ENCODE measurements at places on chromosomes 13 and 19.

DNA sequence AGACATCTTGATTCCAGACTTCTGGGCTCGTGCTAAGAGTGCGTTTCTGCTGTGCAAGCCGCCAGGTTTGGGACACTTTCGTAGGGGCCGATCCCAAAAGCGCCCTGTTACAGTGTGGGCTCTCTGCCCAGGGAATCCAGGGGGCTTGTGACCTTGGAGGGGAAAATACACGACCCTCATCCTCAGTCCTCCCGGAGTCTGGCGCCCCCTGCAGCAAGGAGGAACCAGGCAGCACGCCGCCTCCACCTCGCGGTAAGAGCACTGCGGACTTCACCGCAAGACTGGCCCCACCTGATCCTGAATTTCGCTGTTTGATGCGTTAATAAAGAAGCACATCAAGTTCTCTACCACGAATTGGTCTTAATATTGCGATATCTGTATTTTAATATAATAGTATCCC, 5.2 kb downstream of the POLRMT start:
- DNase-seq, result no peak

GRCh38 chr19:44848036-44848811, 2.1 kb downstream of the NECTIN2 start:
- no peak for DNase-seq

GRCh38 chr19:29695765-29696564, 19.1 kb downstream of the C19orf12 start:
- no peak for DNase-seq

DNA sequence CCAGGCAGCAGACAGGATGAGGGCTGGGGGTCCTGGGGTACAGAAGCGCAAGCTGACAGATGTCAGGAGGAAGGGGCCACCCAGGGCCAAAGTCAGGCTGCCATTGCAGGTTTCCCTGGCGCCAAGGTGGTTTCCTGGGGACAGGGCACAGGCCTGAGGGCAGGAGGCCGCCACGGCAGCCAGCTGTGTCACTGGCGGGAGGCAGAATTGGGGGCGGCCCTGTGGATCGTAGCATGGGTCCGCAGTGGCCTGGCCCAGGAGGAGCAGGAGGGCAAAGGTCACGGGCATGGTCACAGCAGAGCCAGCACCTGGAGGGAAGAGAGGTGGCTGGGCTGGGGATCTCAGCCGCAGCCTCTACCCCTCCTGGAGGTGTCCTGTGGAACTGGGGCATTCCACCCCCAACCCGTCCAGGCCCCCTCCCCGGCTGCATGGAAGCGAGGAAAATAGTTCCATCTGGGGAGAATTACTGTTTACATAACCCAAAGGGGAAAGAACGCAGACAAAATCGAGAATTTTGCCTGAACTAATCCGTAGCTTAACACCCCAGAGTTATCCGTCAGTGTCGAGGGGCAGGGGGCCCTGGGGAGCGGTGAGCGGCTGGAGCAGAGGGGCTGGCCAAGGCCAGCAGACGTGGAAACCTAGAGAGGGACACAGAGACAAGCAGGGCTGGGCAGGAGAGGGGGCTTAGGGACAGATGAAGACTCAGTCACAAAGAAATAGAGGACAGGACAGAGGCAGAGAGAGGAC, 1.9 kb downstream of the NTN5 start:
- no peak for DNase-seq

- DNase-seq, result no peak
These were observed 232.9 kb upstream of the PCDH20 start for GRCh38 chr13:61648547-61648946.

DNA sequence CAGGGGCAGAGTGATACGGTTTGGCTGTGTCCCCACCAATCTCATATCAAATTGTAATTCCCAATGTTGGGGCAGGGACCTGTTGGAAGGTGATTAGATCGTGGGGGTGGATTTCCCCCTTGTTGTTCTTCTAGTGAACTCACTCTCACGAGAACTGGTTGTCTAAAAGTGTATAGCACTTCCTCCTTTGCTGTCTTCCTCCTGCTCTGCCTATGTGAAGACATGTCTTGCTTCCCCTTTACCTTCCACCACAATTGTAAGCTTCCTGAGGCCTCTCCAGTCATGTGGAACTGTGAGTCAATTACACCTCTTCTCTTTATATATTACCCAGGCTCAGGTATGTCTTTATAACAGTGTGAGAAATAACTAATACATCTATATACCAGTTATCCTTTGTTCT, 706.4 kb upstream of the KLHL1 start:
- DNase-seq, result no peak

DNA sequence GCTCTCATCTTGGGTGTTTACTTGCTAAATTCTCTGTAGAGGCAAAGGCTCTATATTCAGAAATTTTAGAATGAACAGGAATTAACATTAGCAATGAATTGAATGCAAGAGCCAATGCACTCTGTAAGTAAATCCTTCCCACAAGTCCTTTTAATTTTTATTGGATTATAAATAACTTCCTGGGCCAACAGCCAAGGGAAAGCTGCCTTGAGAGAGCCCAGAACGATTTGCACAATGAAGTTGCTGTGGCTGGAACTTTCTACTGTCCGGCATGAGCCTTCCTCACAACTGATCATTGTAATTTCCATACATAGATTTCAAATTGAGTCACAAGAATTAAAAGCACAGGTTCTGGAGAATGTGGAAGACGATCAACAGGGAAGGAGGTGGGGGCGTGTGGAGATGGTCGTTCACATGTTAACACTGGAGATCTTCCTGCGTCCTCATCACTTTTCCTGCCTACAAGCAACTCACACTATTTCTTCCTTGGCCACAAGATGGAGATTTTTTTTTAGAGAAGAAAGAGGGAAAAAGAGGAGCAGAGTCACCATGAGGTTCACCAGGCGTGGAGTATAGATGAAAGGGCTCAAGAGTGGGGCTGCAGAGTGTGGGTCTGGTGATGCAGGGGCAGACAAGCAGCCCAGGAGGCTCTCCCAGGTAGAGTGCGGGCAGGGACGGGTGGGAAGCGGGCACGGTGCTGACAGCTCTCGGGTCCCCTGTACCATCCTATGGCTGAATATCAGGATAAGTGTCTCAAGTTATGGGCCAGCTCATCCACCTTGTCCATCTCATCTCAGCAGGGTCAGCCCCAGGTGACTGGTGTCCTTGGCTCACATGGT, 110.7 kb downstream of the SOX1 start:
- no peak for DNase-seq

- DNase-seq, result no peak
These were observed 24.2 kb upstream of the GRWD1 start for GRCh38 chr19:48421548-48421947.

- no peak for DNase-seq
These were observed 71.9 kb downstream of the DCLK1 start for GRCh38 chr13:36059321-36059720.

GRCh38 chr13:34044041-34044440, 226.1 kb downstream of the RFC3 start:
- DNase-seq, result no peak

- DNase-seq, result no peak
These were observed 1287.6 kb downstream of the EFNB2 start for GRCh38 chr13:105247830-105248229.

GRCh38 chr13:104011505-104012241, 945.5 kb upstream of the SLC10A2 start:
- no peak for DNase-seq

DNA sequence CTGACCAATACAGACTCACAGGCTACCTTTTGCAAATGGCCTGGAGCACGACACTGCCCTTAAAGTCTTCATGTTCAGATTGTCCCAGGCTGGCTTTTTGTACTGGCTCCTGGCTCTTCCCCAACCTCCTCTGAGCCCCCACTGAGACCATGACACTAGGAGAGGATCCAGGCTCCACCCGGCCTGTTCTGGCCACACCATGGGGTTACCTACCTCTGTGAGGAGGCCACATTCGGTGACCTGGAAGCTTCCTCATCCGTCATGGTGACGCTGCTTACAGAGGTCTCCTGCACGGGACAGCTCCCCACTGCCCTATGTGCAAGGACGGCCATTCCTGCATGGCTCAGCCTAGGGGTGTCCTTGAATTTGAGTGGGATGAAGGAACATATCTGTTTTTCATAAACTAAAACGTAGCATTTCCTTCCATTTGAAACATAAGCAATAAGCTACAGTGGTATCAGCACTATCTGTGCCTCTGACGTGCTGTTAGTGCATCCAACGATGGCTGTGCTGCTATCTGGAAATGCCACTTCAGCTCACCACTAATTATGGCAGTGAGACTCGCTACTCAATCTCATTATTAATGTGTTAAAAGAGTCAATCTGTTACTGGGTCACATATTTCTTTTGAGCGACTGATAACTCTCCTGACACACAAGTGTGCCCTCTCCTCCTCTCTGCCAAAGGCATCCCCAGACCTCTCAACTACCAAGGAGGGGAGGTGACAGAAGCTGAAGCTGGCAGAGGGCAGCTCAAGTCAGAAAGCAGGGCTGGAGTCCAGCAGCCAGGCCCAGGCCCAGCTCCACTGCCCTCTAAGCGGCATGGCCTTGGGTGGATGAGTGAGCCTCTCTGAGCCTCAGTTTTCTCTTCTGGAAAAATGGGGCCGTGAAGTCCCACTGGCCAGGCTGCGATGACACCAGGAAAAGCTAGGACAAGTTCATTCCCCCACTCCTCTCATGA, 29.6 kb downstream of the ELL start:
- no peak for DNase-seq

DNA sequence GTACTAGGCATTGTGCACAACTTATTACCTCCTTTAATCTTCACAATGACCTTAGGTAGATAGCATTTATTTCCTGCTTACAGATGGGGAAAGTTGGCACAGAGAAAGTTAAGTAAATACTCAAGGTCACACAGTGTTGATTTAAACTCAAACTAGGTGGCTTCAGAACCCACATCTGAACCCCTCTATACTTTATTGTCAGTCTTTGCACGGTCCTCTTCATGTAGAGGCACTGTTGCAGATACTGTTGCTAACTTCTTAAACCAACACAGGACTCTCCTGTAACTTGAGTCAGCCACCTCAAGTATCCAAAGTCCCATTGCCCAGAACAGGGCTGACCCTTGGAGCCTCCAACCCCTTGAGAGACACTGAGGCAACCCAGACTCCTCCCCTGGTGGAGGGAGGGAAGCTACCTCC, 48.8 kb downstream of the FRY start:
- no peak for DNase-seq

DNA sequence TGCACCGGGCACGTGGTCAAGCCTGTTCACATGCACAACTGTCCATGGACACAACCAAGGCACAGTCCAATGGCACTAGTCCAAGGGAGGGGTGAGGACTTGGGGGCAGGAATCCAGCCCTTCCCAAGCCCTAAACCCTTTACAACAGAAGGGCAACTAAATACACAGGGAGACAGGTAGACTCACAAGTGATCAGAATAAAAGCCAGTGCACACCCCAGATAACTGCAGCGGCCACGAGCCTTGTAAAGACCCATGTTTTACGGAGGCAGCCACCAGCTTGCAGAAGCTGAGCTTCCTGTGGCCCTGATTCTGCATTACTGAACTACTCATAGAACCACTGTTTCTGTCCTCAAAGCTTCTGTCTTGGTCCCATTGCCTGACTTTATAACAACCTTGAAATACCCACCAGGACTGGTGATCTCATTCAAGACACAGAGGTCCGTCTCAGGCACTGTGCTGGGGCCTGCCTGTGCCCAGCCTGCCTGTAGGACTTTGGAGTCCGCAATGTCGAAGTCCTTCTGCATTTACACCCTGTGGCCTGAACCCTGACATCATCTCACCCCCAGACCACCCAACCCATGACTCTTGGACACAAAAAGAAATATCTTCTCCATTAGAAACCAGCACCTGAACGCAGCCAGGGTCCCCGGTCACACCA, 181.2 kb downstream of the COL4A1 start:
- DNase-seq, result no peak

DNA sequence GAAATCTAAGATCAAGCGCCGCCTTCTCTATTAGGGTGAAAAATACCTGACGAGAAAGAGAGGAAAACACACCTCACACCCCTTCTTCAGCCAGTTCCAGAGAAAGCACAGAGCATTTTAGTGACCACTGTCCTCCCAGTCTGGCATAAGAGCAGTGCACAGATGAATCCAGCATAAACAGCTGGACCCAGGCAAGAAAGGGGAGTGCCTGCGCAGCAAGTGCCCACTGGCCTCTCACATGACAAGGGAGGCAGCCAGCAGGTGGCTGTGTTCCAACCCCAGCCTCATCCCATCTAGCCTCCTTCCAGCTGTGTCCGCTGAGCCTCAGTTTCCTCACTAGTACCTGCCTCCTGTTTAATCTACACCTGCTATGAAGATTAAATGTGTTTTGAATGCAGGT, 8.0 kb downstream of the MED26 start:
- no peak for DNase-seq

DNA sequence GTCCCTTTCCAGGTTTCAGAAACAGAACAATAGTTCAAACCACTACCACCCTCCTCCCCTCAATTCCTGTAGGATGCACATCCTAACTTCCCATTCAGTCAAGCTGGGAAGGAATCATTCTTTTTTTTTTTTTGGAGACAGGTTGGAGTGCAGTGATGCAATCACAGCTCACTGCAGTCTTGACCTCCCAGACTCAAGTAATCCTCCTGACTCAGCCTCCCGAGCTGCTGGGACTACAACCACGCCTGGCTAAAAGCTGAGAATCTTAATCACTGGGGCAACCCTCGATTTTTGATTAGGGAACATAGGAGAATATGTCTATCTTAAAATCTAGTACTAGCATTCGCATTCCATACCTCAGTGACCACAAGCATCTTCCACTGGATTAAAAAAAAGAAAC, 146.2 kb downstream of the ABCC4 start:
- no peak for DNase-seq

- no peak for DNase-seq
These were observed 47.0 kb downstream of the SERP2 start for GRCh38 chr13:44420376-44421220.

DNA sequence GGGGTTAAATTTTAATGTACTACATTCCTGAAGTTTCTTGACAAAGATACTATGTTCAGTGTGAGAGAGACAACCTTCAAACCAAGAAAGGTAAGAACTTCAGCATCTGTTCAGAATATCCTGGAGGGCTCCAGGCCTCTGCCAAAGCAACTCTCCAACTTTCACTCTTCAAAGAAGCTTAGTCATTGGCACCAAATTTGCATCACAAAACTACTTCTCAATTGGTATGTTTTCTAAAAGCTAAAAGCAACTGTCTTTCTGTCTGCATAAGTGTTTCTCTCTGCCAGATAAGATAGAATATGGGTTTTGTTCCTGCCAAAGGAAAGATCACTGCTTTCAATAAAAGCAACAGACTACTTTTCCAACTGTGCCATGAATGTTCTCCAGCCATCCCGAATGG, 187.4 kb downstream of the SUCLA2 start:
- DNase-seq, result no peak

GRCh38 chr13:108437496-108437895, 168.0 kb downstream of the TNFSF13B start:
- DNase-seq, result no peak

- DNase-seq, result peak; percentile 36
These were observed 465.1 kb upstream of the PCDH20 start for GRCh38 chr13:61880578-61881283.

- DNase-seq, result no peak
These were observed 2556.0 kb downstream of the PCDH9 start for GRCh38 chr13:64674126-64674525.

- DNase-seq, result no peak
These were observed 111.2 kb upstream of the MBNL2 start for GRCh38 chr13:97110936-97111335.

Data from activated CD4-positive, alpha-beta T cell treated with anti-CD3 and anti-CD28 coated beads, Interleukin-2, Interleukin-6, amounts not matched to agents 100 ng/mL and 50 ng/mL, durations not matched to agents 16 hours and 8 hours (primary cell).